ENCODE measurements at places on chromosomes 6 and 20.

GRCh38 chr20:760751-761417 lies 7.4 kb downstream of the SLC52A3 start:
- DNase-seq: no peak

DNA sequence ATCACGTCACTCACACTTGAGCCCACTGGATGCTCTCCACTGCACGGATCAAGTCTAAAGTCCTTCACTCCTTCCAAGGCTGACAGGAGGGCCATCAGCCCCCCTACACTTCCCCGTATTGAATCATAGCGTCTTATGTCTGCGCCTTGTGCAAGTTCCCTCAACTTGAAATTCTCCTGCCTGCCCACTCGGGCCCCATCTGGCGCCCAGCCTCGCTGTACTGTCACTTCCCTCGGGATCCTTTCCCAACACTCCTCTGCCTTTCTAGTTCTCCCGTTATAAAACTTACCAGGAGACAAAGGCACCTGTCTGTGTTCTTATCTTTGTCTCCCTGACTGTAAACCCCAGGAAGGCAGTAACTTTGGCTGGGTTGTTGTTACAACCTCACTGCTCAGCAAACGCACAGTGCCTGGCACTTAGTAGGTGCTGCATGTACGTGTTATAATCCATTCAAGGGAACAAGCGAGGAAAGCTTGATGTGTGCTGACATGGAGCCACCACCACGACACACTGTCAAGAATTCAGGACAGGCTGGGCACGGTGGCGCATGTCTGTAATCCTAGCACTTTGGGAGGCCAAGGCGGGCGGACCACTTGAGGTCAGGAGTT lies 33.8 kb upstream of the ZFAND3 start:
- no peak for DNase-seq

GRCh38 chr6:31037169-31037568 lies 26.9 kb downstream of the MUC22 start:
- DNase-seq: no peak

GRCh38 chr20:17621229-17621968 lies 51.5 kb downstream of the DSTN start:
- no peak for DNase-seq

DNA sequence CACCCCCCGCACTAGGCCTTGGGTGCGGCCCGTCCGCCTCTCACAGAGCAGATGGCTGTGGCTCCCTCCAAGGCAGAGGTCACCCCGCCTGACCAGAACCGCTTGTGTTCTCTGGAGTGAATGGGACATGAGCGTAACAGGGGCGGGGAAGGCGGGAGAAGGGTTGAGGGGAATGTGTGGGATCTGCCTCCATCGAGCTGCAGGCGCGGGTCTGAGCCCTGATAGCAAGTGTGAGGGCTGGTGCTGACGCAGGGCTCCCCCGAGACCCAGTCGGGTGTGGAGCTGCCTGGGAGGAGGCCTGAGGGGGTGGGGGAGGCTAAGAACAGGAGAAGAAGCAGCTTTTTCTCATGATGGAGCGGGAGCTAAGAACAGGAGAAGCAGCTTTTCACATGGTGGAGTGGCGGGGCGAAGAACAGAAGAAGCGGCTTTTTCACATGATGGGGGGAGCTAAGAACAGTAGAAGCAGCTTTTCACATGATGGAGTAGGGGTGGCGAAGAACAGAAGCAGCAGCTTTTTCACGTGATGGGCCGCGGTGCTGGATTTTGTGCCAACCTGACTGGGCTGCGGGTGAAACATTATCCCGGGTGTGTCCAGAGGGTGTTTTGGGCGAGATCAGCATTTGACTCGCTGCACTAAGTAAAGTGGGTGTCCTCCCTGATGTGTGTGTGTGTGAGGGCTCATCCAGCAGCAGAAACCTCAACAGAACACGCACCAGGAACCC lies 169.3 kb downstream of the TTLL2 start:
- no peak for DNase-seq
